ENCODE measurements at places on chromosomes 7 and 10. TPM values are rescaled to one million over a fixed set of nuclear protein-coding genes. Genes with fewer than 3 reads are reported as not detected.

Gene SDK1
- 6.0 TPM for total RNA-seq

DNA sequence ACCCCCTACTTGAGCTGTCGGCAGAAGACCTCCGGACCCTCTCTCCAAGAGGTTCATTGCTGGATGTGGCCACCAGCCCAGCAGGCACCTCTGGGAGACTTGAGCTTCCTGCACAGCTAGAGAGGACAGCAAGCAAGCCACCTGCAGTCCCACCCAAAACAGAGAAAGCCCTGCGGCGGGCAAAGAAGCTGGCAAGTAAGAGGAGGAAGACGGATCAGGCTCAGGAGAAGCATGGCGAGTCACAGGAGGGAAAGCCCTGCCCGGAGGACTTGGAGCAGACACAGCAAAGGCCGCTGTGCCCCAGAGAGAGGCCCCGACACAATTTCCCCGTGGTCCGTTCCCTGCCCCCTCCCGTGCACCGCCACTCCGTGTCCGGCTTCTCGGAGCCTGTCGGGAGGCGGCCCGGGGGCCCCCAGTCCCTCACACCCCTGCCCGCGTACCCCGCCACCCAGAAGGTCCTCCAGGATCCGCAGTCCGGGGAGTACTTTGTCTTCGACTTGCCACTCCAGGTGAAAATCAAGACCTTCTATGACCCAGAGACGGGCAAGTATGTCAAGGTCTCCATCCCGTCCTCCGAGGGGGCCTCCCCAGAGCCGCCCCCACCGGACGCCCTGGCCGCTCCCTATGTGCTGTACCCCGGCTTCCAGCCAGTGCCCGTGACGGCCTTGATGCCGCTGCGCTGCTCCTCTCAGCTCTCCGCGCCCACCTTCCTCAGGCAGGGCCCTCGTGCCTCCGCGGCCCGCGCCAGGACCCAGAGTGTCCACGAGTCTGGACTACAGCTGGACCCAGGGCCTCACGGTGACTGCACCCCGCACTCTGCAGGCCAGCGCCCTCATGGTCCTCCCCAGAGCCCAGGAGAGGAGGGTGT is 27.2 kb downstream of the C10orf71 start:
- no peaks in the 10 kb centered on the region for H3K36me3 ChIP-seq
- no peak for DNase-seq
- no peak overlapping the region for H3K4me3 ChIP-seq
- no peaks in the 10 kb centered on the region for H3K4me1 ChIP-seq
- H3K27me3 ChIP-seq: no peaks in the 10 kb centered on the region

GRCh38 chr7:3650844-3651243 is 349.8 kb downstream of the SDK1 start:
- no peaks in the 10 kb centered on the region for H3K27me3 ChIP-seq
- H3K4me3 ChIP-seq: no peak overlapping the region
- H3K4me1 ChIP-seq: no peaks in the 10 kb centered on the region
- no peak overlapping the region for H3K27ac ChIP-seq
- no peaks in the 10 kb centered on the region for H3K36me3 ChIP-seq

GRCh38 chr7:28812616-28813015 is 145.5 kb downstream of the TRIL start:
- H3K4me1 ChIP-seq: no peaks in the 10 kb centered on the region
- H3K27me3 ChIP-seq: no peaks in the 10 kb centered on the region
- DNase-seq: no peak
- no peak overlapping the region for H3K4me3 ChIP-seq

DNA sequence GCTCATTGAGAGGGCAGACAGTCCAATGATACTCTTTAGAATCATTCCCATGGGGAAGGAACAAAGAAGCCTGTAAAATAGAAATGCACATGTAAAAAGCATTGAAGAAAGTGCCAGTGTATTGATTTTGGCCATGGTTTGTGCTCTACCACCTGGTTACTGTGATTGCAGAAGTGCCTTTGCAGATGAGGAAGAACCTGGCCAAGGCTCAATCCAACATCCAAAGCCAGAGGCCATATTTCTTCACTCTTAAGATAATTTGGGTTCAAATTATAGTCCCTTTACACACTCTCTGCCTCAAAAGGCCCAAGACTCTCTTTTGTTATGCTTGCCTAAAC is 122.1 kb downstream of the EGFR start:
- no peak overlapping the region for H3K27ac ChIP-seq
- H3K4me3 ChIP-seq: no peak overlapping the region
- no peaks in the 10 kb centered on the region for H3K27me3 ChIP-seq

Gene ASAH2
- 0.32 TPM for total RNA-seq

- no peak for DNase-seq
- H3K4me1 ChIP-seq: peaks cover 6% of the 10 kb centered on the region
- no peak overlapping the region for H3K27ac ChIP-seq
- peaks cover 9% of the 10 kb centered on the region for H3K27me3 ChIP-seq
Measured at GRCh38 chr7:38312821-38313220, 39.4 kb upstream of the TARP start.

- H3K36me3 ChIP-seq: no peaks in the 10 kb centered on the region
- no peak overlapping the region for H3K27ac ChIP-seq
- H3K4me3 ChIP-seq: no peak overlapping the region
- peaks cover 6% of the 10 kb centered on the region for H3K4me1 ChIP-seq
- H3K27me3 ChIP-seq: no peaks in the 10 kb centered on the region
Measured at GRCh38 chr10:71697938-71698709, 21.5 kb downstream of the C10orf105 start.

Gene JAZF1
- 11.0 TPM for total RNA-seq

DNA sequence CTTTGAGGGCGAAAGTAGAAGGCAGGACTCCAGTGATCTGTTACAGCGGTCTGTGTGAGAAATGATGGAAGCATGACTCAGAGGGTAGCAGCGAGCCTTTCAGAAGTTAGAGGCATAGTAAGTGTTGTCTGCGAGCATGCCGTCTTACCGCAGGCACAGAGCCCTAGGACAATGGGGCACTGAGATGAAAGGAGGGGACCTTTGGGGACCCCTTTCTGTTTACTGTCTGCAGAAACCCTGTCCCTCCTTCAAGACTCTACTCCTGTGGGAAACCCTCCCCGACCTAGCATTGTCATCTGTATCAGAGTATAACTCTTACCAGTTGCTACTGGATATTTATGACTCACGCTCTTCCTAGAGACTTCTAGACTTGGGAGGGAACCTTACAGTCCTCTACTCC is 87.2 kb upstream of the AGK start:
- H3K27me3 ChIP-seq: no peaks in the 10 kb centered on the region
- no peak overlapping the region for H3K4me3 ChIP-seq
- no peak for DNase-seq
- H3K27ac ChIP-seq: no peak overlapping the region

DNA sequence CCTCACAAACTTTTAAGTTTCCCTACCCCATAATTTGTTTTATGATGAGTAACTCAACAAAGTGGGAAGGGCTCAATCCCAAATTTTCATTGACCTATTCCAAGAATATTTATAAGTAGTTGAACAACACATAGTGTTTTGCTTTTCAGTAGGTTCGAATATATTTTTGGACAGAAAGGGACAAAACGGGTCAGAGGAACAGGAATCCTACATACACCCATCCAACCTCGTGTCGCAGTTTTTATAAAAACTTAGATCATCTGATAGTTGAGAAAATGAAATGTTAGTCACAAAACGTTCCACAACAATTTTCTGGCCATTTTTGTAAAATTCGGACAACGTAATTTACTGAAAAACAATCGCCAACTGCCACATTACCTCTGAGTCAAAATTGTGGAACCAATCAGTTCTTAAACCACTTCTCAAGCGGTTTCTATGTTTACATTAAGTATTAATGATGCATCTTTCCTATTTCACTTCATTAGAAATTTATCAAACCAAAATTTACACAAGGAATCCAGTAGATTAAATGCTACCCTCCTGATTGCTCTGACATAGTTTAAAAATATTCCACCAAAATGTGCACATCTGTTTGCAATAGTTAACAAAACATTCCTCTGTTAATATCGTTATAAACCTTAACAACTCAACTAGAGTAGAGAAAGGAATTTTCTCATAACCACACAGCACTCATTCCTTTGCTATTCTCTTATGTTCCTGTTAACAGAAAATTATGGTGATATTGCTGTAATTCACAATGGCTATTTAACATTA is 6.3 kb downstream of the WNT16 start:
- H3K4me3 ChIP-seq: no peak overlapping the region
- H3K27me3 ChIP-seq: peaks cover 55% of the 10 kb centered on the region
- peaks cover 5% of the 10 kb centered on the region for H3K4me1 ChIP-seq

- H3K4me3 ChIP-seq: no peak overlapping the region
- no peak for DNase-seq
- H3K4me1 ChIP-seq: no peaks in the 10 kb centered on the region
- H3K36me3 ChIP-seq: no peaks in the 10 kb centered on the region
Measured at GRCh38 chr7:53022893-53023292, 12.5 kb upstream of the POM121L12 start.

Gene PNLIPRP3
- total RNA-seq: not detected

Gene CYP26C1
- total RNA-seq: not detected

DNA sequence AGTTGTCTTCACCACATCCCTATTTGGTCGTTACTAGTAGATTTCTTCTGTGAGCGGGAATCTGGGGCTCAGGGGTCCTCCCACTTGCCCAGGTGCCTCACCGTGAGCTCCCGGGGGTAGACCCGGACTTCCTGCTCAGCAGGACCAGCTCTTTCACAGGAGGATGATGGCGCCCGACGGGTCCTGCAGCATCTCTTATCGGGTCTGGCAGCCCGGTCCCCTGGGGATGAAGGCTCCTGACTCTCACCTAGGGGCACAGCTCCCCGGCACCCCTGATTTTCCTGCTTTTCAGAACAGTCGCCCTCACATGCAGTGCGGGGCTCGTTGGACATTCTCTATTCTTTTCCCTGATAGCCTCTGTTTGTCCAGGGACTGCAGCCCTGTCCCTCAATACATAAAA is 33.0 kb upstream of the SHH start:
- DNase-seq: no peak
- H3K36me3 ChIP-seq: no peaks in the 10 kb centered on the region
- no peaks in the 10 kb centered on the region for H3K27me3 ChIP-seq
- no peak overlapping the region for H3K27ac ChIP-seq

DNA sequence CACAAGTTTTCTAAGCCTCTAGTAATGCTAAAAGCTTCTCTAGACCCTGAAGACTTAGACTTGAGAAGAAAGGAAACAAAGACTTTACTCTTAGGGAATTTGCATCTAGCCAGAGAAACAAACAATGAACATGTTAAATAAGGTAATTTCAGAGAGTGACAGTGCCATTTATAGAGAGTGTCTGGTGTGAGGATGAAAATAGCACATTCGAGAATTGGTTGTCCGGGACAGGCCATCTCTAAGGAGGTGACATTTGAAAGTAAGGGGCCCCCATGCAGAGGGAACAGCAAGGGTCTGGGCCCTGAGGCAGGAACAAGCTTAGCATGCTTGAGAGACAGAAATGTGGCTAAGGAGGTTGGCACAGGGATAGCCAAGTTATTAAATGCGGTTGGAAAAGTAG is 48.1 kb downstream of the ADAM22 start:
- H3K4me1 ChIP-seq: no peaks in the 10 kb centered on the region
- no peak overlapping the region for H3K27ac ChIP-seq
- H3K36me3 ChIP-seq: no peaks in the 10 kb centered on the region
- DNase-seq: no peak
- H3K27me3 ChIP-seq: no peaks in the 10 kb centered on the region

GRCh38 chr7:117043108-117043825 is 90.0 kb downstream of the ST7 start:
- H3K27me3 ChIP-seq: no peaks in the 10 kb centered on the region
- no peak overlapping the region for H3K4me3 ChIP-seq
- H3K27ac ChIP-seq: no peak overlapping the region
- H3K4me1 ChIP-seq: peaks cover 18% of the 10 kb centered on the region
- no peak for DNase-seq

DNA sequence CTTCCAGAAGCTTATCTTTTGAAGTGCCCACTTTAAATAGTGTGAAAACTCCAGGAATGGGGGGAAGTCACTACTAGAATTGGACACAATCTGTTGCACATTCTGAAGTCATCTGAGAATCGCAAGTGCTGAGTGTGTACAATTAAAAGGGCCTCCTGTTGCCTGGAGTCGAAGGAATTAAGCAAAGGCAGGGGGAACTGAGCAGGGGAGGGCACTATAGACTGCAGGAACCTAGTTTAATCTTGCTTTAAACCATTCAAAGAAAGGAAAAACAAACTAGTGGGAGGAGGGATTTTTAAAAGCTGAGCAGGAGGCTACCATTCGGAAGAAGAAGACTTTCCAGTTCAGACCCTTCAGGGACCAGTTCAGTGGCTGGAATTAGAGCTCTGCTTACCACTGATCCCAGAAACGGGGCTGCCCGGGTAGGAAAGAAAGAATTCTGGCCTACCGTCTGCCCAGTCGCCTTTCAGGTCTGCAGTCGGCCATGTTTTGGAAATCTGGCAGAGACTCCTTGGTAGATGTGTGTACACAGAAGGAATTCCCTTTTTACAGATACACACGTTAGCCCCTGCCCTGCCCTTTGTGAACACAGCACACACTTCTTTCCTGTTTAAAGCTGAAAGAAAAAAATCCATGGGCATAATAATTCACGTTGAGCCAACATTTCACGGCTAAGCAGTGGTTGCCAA is 610.6 kb upstream of the FOXK1 start:
- DNase-seq: no peak
- H3K4me1 ChIP-seq: no peaks in the 10 kb centered on the region
- no peak overlapping the region for H3K4me3 ChIP-seq

DNA sequence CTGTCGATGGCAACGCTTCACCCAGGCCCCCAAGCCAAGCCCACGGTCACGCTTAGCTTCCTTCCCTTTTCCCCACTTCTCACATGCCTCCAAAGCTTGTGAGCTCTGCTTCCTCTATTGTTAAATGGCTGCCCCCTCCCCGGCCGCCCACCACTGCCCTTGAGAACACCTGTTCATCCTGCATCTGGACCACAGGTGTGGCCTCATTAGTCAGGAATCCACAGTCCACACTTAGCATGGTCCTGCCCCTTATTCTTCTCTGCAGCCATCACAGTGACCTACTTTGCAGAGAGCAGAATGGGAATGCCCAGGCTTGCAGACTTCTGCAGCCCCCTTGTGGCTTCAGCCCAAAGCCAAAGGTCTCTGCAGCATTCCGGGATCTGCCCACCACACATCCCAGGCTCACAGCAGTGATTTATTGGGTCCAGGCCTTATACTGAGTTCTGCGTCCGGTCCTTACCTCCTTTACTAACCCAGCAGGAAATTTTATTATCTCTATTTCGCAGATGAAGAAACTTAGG is 66.9 kb downstream of the PTPRE start:
- no peak overlapping the region for H3K27ac ChIP-seq
- H3K4me3 ChIP-seq: no peak overlapping the region
- DNase-seq: no peak
- no peaks in the 10 kb centered on the region for H3K27me3 ChIP-seq
- no peaks in the 10 kb centered on the region for H3K36me3 ChIP-seq
- no peaks in the 10 kb centered on the region for H3K4me1 ChIP-seq

Data from transverse colon (tissue), 4 donors.